Pancreas (tissue), 10 donors: ENCODE measurements at places on chromosomes 7 and 10.

- peak; percentile 31 for DNase-seq
Measured at GRCh38 chr10:94006591-94007550, 13.1 kb downstream of the PLCE1 start.

DNA sequence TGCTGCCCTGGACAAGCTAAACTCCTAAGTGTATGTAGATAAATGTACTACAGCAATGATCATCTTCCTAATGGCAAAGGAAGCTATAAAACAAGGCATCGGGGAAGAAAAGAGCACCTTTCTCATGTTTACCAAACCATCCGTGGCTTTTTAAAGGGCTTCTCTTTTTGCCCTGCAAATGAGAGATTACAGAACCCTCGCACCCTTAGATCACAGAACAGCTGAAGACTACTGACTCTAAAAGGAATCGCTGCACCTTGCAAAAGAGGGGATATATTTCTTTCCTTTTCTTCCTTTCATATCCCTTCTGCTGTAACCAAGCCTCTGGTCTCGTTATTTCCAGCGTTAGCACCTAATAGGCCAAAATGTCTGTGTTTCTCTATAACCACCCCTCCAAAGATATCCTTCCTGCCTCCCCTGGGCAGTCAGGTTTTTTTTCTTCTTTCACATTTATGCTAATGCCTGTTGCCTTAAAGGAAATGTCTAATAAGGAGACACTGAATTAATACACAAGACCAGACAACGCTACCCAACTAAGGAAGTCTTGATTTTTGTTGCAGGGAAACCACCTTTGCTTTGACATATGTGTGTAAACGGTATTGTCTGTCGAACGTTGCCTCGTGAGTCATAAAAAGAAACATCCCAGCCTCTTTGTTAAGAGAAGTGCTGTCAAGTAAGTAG is 10.5 kb downstream of the ST8SIA6 start:
- DNase-seq: no peak

DNA sequence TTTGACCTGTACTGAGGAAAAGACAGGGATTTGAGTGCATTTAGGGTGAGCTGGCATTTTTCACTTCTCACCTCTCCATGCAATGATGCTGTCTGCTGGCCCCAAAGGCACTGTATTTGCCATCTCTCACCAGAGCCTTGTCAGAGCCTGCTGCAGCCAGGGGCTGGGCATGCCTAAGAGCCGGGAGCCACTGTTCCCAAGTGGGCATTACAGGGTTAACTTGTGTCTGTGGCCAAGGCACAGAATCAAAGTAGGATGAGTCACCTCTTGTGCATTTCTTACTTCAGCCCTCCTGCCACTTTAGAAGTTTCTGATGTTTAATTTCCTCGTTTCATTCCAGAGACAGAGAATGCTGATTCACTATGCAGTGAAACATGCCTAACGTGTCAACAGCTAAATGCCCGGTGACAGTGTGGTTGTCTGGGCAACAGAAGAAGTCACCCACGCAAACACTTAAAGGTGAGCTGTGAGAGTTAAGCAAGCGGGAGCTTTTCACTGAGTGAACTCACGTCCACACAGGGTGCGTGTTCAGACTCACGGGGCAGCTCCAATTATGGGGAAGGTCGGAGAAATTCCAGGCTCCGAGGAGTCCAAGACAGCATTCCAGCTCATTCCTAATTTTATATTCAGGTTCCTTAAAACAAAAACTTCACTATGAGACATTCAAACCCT is 57.1 kb upstream of the IGFBP3 start:
- no peak for DNase-seq

DNA sequence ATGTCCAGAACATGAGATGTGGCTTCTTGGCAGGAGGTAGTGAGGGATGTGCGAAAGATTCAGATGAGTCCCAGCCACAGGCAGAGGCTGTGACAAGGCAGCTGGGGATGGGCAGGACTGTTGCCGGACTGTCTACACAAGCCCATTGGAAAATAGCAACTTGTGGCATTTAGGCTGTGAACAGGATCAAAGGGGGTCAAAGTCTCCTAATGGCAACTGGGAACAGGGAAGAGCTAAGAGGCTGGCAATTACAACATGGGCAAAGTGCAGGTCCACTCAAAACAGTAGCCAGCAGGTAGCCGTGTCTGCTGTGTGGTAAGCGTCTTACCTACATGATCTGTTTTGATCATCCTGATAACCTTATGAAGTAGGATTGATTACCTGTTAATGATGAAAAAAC is 254.2 kb upstream of the ZNF32 start:
- DNase-seq: no peak

- DNase-seq: no peak
Measured at GRCh38 chr10:116105264-116105663, 167.7 kb downstream of the GFRA1 start.

GRCh38 chr7:128792471-128793180 is 858 bp downstream of the CCDC136 start:
- DNase-seq: no peak

- peak; percentile 74 for DNase-seq
Measured at GRCh38 chr7:3272691-3273141, 28.3 kb upstream of the SDK1 start.

DNA sequence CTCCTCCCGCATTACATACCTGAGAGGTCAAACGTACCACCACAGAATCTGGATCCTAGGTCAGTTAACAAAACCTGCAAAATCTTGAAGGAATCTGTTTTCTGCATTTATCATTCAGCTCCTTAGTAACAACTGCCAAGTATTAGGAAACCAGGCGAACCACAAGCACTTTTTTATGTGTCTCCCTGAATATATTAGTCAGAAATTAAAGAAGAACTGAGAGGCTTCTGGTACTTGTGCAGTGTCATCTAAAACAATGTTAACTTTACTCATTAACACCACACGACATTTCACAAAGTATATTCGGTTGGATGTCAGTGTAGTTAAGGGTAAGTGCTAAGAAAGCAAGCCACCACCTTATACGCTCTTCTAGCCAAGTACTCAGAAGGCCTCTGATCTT is 2.5 kb downstream of the CCDC6 start:
- no peak for DNase-seq

- no peak for DNase-seq
Measured at GRCh38 chr7:130430841-130431666, 9.8 kb downstream of the CEP41 start.

GRCh38 chr7:81370822-81371221 is 399.0 kb downstream of the HGF start:
- DNase-seq: no peak

GRCh38 chr7:28732071-28732869 is 225.9 kb downstream of the TRIL start:
- no peak for DNase-seq

- DNase-seq: no peak
Measured at GRCh38 chr7:91504919-91505318, 240.7 kb downstream of the FZD1 start.

DNA sequence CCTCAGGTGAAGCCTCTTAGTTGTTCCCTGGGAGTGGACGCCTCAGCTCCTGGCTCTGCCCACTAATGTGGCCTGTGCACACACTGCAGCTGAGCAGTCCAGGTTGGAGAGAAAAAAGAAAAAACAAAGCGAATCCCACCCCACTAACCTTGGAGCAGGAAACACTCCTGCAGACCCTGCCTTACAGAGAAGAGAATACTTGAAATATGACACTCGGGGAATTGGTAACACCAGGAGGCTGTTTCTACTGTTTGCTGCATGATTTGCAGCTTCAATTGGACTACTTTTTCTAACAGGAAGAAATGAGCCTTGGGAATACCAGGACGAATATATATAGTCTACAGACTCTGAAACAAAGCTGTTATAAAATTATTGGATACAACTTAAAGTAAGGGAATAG is 22.2 kb downstream of the CDHR3 start:
- no peak for DNase-seq

- no peak for DNase-seq
Measured at GRCh38 chr10:49616421-49617101, 2.7 kb downstream of the CHAT start.

DNA sequence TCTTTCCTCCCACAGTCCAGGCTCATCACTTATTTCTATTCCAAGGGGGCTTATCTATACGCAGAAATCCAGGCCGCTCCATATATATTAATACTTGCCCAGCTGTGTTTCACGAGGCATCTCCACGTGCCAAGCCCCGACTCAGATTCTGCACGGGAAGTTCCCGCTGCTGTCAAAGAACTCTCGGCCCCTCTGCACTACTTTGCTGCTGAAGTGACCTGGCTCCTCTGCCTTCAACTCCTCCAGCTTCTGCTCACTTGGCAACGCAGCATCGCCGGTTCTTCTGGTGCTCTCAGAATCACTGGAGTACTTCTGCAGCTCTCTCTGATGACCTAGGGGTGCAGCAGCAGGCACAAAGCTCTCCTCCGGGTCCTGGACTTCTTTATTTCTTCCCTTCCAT is 9.7 kb upstream of the CHST12 start:
- peak; percentile 17 for DNase-seq

DNA sequence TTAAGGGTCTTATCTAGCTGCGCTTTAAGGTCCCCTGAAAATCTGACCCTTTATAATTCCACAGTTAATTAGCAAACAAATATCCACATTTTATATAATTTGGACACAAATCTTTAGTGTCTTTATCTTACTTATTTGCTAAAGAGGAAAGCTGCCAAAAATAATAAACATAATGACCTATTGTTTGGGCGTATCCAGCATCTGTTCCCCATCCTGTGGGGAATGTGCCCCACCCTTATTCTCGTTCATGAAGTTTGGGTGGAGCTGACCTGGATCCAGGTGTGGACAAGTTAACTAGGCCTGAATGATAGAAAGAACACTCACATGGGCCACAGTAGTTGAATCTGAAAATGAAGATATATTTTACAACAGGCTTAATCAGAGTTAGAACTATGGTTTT is 218.3 kb downstream of the CRPPA start:
- DNase-seq: no peak

DNA sequence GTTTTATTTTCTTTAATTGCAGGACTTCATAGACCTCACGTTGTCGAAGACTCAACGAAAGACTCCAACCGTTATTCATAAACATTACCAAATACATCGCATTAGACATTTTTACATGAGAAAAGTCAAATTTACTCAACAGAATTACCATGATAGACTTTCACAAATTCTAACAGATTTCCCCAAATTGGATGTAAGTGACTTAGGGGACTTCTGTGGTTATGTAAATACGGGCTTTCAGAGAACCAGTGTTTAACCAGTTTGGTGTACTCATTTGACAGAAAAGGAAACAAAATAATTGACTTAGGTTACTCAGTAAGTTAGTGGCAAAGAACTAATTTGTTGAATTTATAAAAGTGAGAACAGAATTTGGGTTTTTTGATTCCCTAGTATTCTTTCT is 4.2 kb downstream of the GTPBP4 start:
- DNase-seq: no peak

DNA sequence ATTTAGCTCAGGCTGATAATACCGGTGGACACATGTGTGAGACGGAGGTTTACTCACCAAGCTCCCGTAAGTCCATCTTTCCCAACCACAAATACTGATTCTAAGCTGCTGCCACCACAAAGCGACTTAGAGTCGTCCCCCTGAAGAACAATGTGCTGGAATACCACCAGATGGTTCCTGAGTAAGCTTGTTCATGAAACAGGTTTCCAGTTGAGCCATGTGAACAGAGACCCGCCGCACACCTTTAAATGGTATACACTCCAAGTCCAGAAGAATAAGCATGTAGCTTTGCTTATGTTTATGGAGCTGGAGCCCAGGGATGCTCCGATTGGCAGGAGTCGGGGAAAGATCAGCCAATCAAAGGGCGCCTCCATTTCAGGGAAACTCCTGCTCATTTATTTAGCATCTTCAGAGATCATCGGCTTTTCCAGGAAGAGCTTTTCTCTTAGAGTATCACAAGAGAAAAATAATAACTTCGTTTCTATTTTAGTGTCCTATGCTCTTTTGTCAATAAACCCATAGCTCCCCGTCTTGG is 261.6 kb upstream of the AOAH start:
- DNase-seq: no peak

DNA sequence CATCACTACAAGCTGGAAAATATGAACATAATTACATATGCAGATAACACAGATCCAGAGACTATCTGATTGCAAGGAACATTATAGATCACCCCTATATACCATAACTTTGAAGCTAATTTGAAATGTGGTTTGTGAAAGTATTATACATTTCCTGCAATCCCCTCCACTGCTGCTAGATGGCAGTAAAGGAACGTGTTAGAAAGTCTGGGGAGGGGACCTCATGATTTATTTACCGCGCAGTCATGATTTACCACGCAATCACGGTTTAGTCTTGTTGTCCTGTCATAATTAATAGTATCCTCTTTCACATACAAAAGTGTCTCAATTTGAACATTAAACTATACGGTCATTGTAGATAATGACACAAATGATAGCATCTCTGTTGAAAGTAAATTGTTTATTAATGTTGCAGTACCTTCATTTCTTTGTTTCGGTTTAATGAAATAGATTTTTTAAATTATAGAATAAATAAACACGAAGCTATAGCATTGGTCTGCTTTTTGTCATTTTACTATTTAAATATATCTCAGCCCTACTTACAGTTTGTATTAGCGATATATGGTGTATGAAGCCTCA is 145.3 kb upstream of the PRSS1 start:
- DNase-seq: no peak

- DNase-seq: no peak
Measured at GRCh38 chr7:8205537-8205936, 56.4 kb downstream of the ICA1 start.

- no peak for DNase-seq
Measured at GRCh38 chr7:80869106-80869784, 49.6 kb downstream of the SEMA3C start.

GRCh38 chr7:60706-61105 is 131.7 kb upstream of the FAM20C start:
- peak; percentile 46 for DNase-seq

GRCh38 chr10:95201736-95202135 is 7.7 kb downstream of the ACSM6 start:
- DNase-seq: no peak

GRCh38 chr10:103204353-103205255 is 11.5 kb upstream of the NT5C2 start:
- no peak for DNase-seq

GRCh38 chr7:46522354-46522906 is 601.4 kb upstream of the IGFBP3 start:
- no peak for DNase-seq
